ENCODE measurements at places on chromosomes 1 and 21. TPM values are rescaled to one million over a fixed set of nuclear protein-coding genes. Genes with fewer than 3 reads are reported as not detected.

- no peak for DNase-seq
Measured at GRCh38 chr1:185409763-185410528, 92.9 kb upstream of the IVNS1ABP start.

- no peak for DNase-seq
Measured at GRCh38 chr21:31500071-31500470, 156.0 kb upstream of the TIAM1 start.

GRCh38 chr1:201653233-201653632 is 114.3 kb downstream of the NAV1 start:
- no peak for DNase-seq

DNA sequence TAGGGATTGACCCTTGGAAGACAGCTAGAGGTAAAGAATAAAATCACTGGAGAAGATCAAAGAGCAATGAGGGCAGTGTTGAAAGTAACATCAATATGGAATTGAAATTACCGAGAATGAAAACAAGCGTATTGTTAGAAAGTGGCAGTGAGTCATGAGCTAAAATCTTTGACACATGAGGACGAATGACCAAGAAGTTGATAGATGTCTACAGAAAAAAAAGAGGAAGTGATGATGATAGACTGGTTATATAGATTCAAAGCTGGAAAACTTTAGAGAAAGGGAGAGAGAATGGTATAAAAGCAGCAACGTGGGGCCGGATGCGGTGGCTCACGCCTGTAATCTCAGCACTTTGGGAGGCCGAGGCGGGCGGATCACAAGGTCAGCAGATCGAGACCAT is 12.5 kb upstream of the DNM3 start:
- DNase-seq: no peak

- DNase-seq: peak; percentile 23
Measured at GRCh38 chr1:87956072-87956471, 627.4 kb downstream of the LMO4 start.

GRCh38 chr1:170929835-170930554 is 5.3 kb upstream of the MROH9 start:
- DNase-seq: peak; percentile 9

- no peak for DNase-seq
Measured at GRCh38 chr1:17700945-17701810, 54.0 kb upstream of the ACTL8 start.

DNA sequence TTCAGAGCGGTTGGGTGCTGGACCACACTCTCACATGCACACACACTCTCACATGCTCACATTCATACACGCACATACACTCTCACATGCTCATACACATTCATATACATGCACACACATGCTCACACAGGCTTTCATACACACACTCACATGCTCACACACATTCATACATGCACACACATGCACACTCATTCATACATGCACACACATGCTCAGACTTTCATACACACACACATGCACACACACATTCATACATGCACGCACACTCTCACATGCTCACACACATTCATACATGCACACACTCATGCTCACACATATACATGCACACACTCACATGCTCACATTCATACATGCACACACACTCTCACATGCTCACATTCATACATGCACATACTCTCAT is 6.0 kb upstream of the CD55 start:
- DNase-seq: no peak

DNA sequence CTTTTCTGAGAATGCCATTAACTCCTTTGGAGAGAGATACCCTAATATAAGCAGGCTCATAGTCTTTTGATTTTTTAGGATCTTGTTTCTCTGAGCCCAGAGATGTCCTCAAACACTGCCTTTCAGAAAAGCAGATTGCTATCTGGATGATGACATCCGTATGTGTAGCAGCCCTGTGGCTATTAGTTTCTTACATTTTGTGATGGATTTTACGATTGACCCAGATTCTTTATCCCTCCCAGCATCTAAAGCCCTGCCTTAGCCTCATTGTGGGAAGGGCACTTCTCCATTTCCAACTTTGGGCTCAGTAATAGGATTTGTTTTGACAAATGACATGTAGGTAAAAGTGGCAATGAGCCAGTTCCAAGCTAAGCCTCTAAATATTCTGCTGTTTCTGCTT is 300.3 kb downstream of the TTLL7 start:
- no peak for DNase-seq

DNA sequence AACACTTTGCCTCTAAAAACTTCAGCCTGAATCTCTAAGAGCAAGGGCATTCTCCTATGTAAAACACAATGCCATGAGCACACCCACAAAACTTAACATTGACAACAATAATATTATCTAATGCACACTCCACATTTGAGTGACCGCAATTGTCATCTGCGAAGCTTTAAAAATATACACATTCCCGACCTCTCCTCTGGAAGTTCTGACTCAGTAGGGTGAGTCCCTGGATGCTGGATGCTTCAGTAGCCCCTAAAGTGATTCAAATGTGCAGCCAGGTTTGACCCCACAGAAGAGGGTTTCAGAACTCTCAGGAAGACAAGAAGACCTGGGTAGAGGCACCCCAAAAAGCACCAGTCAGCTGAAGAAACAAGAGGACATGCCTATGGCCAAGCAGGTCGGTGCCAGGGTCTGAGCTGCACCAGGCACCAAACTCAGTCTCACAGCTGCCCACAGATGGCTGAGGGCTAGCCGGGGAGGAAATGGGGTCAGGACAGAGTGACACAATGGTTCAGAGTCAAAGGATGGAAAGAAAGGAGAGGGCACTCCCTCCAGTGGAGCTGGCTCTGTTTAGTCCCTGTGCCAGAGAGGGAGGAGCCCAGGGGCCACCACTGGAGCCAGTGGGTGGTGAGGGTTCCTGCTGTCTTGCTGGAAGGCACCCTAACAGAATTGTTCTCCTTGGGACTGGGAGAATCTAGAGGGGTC is 17.4 kb downstream of the PIK3C2B start:
- DNase-seq: no peak

DNA sequence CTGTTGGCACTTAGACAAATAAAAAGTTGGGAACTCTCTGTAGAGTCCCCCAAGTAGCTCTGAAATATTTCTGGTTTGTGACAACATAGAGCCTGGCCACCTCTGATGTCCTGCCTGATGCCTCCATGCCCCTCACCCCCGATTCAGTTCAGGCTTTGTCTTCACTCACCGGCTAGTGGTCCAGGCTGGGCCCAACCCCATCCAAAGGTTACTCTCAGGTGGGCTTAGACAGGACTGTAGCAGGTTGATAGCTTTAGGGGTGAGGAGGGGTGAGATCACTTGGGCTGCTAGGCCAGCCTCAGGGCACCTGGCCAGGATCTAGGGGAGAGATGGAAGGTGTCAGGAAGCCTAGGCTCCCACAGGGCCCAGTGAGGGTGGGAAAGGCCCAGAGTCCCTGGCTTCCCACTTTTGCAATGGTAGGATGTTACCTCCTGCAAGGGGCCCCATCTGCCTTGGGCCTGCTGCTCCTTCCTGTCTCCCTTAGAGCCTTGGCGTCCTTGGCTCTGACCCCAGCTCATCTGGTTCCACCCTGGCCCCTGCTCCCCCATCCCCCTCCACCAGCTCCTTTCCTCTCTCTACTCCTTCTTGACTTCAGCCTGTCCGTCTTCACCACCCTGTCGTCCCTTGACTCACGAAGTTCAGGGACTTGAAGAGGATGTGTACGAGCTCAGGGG is 6.7 kb downstream of the EPS8L3 start:
- DNase-seq: no peak

- DNase-seq: no peak
Measured at GRCh38 chr1:23624440-23624839, 65.1 kb upstream of the ID3 start.

DNA sequence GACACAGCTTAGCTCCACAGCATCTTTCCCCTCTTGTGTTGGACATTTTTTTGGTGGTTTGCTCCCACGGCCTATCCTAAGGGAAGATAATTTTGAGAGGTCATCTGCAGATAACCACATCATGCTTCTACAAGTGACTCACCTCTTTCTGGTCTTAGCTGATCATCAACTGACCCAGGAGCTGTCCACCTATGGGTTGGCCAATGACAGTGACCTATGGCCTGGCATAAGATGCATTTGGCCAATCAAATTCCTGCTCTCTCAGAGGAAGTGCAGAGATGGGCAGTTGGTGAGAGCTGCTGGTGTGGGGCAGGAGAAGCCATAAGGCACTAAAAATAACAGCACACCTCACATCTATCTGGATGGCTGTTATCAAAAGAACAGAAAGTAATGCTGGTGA is 100.0 kb upstream of the CLDN14 start:
- DNase-seq: no peak

DNA sequence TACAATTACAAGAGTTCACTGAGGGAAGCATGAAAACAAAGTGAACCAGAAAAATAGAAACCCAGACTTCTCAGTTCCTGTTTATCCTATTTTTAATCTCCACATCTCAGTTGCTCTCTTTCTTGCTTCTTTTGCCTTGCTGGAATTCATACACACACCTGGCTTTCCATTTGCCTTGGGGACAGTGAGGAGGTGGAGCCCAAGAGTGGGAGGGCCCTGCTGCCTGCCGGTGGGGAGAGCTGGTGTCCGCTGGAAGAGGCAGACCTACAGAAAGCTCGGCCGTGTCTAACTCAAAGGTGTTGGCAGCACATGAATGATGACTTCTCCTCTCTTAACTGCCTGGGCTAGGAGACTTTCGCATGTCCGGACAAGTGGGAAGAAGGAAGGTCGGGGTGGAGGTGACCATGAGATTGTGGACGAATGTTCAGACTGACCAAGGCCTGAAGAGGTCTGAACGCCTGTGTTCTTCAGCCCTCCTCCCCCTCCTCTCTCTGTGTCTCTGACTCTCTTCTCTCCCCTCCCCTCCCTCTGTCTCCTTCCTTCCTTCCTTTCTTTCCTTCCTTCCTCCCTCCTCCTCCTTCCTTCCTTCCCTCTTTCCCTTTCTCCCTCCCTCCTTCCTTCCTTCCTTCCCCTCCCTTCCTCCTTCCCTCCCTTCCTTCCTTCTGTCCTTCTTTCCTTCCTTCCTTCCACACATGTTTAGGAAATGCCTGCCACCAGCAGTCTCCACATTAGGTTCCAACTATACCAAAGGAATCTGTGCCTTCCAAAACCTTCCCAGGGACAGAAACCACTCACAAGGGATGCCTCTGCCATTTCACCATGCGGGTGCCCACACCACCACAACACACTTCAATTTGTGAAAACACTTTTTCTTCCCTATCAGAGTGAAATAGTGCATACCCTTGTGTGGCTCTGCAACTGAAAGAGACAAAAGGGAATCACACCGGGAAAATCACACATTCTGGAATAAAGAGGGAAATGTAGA is 157.3 kb upstream of the RUNX1 start:
- DNase-seq: peak; percentile 47

DNA sequence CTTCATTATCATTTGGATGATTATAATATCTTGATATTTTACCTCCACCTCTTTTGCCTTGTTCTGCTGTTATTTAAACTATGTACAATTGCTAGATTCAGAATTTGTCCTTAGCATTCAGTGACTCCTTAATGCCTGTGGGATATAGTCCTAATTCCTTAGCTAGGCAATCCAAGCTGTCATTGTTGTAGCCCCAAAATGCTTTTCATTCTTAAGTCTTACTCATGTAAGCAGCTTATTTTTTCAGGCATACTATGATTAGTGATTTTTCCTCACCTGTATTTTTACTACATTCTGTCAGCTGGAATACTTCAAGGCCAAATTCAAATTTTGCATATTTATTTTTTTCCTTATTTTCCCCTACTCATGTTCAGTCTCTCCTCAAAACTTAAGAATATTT is 13.4 kb downstream of the PKN2 start:
- no peak for DNase-seq

GRCh38 chr1:7220007-7220406 is 434.8 kb downstream of the CAMTA1 start:
- no peak for DNase-seq

DNA sequence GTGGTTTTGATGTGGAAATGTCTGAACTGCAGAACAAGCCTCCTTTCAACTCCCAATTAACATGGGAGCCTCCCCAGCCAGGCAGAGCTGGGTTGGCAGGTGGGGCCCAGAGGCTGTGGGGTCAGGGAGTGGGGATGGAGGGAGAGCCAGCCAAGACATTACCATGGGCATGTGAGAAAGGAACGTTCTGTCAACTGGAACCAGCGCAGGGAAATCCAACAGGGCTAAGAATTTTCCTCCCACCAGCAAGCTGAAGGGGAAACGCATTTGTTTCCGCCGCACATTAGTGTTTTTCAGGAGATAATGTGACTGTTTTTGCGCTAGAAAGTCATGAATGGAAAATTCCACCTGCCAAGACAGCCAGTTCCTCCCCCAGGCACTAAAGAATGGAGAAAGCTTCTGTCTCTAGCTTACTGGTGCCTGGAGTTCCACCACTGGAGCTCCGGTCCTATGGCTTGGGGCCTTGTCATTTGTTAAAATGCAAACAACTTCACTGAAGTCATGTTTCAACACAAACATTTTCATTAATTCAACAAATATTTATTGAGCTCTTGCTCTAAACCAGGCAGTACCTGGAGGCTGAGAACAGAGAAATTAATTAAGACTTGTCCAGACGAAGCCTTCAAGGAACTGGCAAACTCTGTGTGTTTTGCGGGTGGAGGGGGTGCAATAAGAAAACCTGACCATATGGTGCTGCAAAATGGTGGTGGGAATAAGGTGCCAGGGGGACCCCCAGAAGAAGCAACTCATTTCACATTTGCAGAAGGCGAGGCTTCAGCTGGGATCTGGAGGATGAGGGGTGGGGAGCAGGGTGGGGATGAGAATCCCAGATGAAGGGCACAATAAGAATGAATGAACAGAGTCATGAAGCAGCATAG is 305.1 kb downstream of the MATN1 start:
- no peak for DNase-seq

GRCh38 chr1:207876131-207876530 is 34.8 kb downstream of the CD34 start:
- no peak for DNase-seq

DNA sequence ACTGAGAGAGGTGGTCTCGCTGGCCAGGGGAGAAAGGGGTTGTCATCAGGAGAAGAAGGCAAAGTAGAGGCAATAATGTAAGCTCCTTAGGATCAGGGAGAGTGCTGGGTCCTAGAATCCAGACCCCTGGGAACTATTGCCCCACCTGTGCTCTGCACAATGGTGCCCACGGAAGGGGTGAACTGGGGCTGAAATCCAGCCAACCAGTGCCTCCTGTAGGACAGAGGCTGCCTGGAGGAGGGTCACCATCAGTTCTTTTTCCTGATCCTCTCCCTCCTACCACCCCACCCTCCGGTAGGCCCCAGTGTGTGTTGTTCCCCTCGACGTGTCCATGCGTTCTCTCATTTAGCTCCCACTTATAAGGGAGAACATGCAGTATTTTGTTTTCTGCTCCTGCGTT is 52.9 kb upstream of the ATP2B4 start:
- DNase-seq: no peak

- DNase-seq: no peak
Measured at GRCh38 chr1:151639466-151639865, 27.6 kb downstream of the SNX27 start.

DNA sequence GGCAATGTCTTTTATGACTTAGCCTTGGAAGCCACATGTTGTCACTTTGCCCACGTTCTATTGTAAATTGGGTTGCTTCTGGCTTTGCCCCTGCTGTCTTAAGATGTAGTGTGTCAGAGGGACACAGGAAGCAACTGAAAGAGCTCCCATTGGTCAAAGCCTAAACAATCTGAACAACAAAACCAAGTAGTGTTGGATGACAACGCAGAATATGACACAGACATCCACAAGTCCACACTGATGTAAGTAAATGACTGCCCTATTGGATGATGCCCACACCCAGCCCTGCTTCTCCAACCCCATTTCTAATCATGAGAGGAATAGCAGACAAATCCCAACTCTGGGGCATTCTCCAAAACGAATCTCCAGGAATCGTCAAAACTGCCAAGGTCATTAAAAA is 50.7 kb downstream of the ELF3 start:
- DNase-seq: no peak

Gene CSMD2
- 0.14 TPM for total RNA-seq

Gene ELAPOR1
- not detected for total RNA-seq

Gene ITLN2
- not detected for total RNA-seq

Gene KPRP
- total RNA-seq: not detected

Gene FAM167B
- total RNA-seq: not detected

Gene SPRR5
- not detected for total RNA-seq

Gene RPTN
- total RNA-seq: not detected

Measured in SJCRH30 (cell line).